Substantia nigra (tissue), 51 donors: ENCODE measurements at places on chromosomes 5 and 9.
A peak's percentile ranks its signal among the peaks of the same experiment; 100 is the strongest.

- no peak for DNase-seq
These were observed 33.3 kb downstream of the FBXL7 start for GRCh38 chr5:15533129-15533893.

DNA sequence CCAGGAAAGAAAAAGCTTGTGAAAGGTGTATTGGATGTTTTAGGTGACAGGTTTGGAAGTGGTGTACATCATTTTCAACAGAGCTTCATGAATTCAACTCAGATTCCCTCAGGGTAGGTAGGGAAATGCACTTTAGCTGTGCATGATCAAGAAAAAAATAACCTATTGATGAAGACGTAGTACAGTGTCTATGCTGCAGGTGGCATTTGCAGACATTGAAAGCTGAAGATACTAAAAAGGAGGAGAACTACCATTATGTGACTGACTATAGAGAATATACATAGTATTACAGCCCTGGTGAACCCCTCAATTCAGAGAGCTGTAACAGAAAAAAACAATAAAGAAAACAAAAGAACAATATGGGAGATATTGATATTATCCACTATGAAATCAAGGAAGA lies 2344.7 kb upstream of the ACO1 start:
- no peak for DNase-seq

DNA sequence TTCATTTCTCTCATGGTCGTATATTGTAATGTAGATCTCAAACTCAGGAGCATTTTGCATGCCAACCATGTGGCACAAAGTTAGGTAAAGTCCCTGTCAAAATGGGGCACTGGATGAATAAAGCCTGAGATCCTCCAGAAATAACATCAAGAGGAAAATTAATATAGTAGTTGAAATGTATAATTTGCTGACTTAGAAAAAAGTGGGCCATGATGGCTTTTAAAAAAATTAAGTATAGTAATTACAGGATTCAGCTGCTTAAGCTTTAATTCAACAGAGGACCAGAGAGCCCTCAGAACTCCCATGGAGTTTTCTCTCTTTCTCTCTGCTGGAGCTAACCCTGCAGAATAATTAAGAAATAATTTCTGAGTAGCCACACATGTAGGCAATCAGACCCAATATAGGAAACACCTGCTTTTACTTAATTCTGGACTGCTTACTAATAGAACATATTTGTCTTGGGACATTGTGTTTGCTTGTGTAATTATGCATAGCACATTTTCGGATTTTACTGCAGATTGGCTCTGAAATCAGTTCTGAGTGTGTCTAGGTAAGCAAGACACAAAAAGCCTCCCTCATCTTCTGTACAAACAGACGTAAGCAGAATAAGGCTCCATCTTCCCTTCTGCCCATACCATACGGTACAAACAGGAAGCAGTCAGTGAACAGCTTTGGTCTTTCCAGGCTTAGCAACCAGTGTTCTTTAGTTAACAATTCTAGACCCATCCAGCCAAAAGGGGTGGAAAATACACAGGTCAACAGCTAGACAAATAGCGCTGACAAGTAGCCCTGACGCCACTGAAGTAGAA lies 26.5 kb upstream of the PCSK1 start:
- DNase-seq: no peak

DNA sequence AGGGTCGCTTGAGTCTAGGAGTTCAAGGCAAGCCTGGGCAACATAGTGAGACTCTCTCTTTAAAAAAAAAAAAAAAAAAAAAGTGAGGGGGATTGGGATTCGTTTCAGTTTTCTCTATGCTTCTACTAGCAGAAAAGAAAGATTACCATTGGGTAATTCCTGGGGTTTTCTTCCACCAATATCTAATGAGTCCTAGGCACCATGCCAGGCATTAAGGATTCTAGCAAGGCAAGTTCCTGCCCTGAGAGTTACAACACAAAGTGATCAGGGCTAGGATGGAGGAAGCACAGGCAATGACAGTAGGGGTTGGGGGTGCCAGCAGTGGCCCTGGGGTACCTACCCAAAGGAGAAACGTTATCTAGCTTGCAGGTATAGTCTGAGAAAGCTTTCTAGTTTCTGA lies 90.8 kb downstream of the PCDH1 start:
- DNase-seq: no peak

GRCh38 chr9:132509928-132510874 lies 72.2 kb upstream of the BARHL1 start:
- no peak for DNase-seq

GRCh38 chr5:100901821-100902341 lies 1.2 kb downstream of the ST8SIA4 start:
- no peak for DNase-seq

DNA sequence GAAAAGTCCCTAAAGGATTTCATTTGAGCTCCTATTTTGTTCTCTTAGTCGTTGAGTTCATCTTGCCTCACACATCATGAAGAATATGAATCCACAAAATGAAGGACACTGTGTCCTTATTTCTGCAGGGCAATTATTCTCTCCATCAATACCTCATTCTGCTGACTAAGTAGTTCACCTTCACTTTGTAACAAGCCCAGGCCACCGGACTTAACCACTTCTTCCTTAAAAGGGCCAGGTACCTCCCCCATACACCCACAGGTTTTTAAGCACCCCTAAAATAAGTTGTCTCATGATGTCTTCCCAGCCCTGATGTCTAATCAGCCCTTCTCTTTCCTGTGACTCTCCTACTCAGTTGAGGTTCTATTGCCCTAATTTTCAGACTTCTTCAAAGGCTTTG lies 67.1 kb upstream of the PLPP6 start:
- DNase-seq: no peak

DNA sequence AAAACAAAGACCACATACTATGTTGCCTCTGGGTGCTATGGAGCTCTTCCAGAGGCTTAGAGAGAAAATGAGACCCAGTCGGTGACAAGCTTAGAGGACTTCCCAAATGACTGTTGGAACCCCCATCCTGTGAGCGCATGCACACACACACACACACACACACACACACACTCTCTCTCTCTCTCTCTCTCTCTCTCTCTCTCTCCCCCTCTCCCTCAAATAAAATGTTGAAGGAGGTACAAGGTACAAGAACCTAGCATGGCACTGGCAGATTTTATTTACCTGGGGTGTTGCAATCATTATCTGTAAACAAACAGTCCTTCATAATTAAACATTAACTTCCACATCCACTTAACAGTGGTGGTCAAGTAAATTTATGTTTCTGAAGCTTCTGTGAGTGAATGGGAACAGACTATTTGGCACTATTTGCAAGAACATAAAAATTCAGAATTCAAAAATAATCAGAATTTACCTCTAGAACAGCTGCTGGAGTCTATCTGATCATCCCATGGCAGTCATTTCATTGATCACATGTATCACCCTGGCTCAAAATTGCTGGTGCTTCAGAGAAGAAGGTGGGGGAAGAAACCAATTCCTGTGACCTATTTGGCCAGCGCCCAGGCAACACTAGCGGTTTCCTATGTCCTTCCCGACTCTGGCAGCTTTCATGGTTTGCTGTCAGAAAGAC lies 24.9 kb downstream of the TRPM3 start:
- no peak for DNase-seq

DNA sequence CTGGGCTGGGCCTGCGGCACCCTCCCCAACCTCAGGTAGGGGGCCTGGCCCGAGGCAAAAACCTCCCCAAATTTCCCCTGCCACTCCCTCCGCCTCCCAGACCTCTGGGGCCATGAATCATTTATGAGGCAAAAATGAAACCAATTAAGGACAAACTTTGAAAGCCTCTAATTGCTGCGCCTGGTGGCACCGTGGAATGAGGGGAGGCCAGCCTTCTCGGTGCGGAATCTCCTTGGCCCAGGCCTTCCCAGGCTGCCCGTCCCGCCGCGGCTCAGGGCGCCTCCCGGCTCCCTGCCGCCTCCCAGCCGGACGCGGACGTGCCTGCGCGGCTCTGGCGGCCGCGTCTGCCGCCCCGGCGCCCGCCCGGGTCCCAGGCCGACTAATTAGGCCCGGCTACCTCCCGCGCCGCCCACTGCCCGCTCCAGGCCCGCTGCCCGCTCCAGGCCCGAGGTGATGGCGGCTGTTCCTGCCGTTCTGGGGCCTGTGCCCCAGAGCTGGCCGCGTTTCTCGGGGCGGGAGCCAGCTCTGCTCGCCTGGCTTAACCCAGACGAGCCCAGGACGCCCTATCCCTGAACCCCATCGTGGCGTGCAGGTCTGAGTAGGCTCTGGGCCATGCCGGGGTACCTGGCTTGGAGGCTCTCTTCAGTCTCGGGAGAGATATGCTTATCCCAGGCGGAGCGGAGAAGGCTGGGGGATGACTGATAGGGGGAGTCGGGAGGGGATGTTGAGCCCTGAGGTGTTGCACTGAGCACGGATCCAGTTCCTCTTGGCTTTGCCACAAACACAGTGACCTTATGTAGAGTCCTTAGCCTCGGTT lies 20.1 kb downstream of the CXXC5 start:
- peak; percentile 39 for DNase-seq

DNA sequence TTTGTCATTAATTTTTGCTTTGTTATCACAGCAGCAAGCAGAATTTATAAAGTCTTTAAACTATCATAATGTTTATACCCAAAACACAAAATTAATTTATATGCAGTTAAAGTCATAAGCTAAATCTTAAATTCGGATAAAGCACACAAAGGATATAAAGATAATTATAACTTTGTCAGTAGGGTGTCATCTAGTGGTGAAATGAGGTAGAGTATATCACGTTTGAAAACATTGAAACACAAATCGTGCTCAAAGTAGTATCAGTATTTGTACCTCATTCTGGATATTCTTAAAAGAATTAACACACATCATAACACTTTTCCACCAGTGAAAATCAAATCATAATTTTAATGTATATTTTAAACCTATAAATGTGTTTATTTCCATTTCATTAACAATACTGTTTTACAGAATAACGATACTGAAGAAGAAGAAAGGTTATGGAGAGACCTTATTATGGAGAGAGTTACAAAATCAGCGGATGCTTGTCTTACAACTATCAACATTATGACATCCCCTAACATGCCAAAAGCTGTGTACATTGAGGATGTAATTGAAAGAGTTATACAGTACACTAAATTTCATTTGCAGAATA lies 129.5 kb downstream of the NIPBL start:
- DNase-seq: no peak

DNA sequence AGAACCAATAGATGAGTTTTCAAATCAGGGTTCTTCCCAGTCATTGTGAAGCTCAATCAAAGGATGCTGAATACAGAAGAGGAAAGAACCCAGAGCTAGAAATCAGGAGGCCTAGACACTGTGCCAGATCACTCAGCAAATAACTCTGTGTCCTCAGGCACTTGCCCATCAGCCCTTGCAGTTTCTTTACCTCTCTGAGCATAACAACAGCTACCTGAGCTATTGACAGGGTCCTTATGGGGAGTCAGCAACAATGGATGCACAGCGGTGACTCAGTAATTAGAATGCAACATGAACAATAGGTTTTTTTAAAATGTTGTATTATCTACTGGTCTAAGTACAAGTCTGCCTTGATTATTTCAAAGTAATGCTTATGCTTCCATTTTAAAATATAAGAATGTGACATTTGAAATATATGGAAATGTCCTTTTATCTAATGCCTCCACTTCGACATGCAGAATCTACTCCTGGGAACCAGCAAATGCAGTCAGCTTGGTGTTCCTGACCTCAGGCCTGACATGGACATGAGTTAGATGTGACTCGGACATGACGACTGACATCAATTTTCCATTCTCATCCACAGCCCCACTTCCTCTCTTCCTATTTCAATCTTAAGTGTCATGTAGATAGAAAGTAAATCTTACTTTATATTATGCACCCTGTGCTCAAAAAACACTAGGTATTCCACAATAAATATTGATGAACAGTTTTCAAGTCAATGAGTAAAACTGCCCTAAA lies 155.0 kb downstream of the TLE1 start:
- no peak for DNase-seq

DNA sequence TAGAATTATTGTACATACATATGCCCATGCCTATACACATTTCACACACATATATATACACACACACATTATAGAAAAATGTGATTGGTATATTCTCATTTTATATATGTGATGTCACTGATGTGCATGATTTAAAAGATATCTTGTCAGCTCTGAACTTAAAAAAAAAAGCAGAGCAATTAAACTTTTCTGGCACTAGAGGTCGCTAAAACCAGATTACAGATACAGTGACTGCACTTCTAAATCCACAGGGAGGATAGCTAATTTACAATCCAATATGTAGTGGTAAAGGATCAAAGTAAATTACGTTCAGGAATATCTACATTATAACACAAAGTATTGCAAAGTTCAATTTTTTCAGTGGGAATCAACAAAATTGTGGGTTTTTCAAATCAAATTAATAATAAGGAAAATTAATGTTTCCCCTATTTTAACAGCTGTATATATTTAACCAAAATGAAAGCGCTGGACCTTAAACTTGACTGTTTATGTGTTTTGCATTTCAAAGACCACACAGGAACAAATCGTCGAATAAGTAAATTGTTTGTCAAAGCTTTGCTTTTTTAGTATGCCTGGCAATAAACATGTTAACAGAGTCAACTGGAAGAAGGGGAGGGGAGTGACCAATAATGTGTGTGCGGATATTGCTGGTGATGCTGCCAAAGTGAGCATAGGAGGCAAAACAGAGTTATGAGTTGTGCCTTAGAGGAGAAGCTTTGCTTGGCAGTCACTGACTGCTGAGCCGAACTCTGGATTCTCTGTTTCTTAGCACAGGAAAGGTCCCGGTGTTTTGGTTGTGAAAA lies 1201.4 kb upstream of the C9orf72 start:
- no peak for DNase-seq

- DNase-seq: no peak
These were observed 27.0 kb downstream of the CDKN2A start for GRCh38 chr9:21967169-21967568.
